T-helper 17 cell (primary cell): ENCODE measurements at places on chromosomes 13 and 19.

GRCh38 chr13:30792285-30793000 lies 57.1 kb downstream of the ALOX5AP start:
- DNase-seq, result no peak

DNA sequence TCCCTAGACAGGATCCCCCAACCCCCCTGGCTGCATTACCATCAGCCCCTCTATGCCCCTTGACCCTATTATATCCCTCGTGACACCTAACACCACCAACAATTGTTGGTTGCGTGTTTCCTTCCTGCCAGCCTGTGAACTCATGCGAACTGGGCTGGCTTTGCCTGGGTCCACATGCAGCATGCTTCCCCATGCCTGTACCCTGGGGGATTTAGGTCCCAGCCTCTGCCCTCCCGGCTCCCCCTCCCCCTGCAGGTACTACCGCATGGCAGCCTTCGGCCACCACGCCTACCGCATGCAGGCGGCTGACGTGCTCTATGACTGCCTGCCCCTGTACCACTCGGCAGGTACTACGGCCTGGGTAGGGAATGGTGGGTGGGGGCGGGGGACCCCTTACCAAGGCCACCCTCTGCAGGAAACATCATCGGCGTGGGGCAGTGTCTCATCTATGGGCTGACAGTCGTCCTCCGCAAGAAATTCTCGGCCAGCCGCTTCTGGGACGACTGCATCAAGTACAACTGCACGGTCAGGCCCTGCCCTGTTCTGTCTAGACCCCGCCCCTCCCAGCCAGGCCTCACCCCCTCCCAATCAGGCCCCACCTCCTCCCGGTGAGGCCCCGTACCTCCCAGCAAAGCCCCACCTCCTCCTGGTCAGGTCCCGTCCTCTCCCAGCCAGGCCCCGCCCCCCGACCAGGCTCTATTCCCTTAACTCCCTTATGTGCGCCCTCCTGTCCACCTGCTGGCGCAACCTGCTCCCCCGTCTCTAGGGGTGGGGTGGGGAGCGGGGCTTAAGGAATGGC lies 18.5 kb downstream of the SLC27A1 start:
- no peak for DNase-seq

DNA sequence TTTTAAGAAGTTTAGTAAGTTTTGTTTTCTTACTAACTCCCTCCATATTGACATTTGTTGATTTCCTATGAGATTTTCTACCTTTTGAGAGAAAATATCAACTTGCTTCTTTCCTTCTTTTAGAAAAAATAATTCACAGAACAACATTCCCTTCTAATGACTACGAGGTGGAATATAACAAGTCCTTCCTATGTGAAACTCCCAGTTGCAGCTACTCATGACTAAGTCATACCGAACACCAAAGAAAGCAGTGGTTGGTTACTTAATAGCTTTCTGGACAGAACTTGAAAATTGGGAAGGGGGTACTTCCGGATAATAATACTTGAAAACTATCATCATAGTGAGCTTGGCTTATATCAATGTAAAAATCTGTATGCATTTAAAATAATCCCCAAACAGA lies 144.8 kb downstream of the DACH1 start:
- no peak for DNase-seq

DNA sequence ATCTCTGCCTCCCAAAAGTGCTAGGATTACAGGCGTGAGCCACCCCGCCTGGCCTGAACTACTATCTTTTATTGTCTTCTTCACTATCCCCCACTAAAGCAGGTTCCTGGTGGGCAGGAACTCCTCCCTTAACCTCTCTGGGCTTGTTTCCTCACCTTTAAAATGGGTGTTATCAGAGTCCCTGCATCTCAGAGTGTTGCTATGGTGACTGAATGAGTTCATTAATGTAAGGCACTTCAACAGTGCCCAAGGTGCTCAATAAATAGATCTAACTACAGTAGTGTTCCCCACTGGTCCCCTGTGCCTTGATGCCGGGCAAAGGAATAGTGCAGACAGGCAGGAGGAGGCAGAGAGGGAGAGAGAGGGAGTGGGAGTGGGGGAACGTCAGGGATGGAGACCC lies 20.5 kb downstream of the CCDC97 start:
- DNase-seq, result no peak

GRCh38 chr19:33486936-33487811 lies 34.4 kb downstream of the PEPD start:
- DNase-seq, result no peak

DNA sequence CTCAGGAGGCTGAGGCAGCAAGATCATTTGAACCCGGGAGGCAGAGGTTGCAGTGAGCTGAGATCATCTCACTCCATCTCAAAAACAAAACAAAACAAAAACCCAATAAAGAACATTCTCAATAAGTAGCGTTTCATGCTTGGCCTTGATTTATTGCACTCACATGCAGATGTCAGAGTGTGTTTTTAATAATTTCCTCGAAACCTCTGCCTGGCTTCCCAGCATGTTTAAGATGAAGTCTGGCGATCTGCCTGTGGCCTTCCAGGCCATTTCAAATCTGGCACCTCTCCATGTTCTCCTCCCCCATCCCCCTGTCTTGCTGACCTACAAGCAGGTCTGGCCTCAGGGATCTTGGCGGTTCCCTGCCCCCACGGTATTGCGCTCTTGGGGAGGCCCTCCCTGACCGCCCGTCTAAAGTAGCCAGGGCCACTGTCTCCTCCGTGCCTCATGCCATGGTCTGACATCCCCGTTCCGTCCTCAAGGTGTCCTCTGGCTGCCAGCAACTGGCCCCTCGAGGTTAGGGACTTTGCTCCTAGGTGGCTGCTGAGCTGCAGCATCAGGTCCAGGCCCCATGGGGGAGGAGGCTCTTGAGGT lies 1.6 kb downstream of the WDR88 start:
- DNase-seq, result no peak

DNA sequence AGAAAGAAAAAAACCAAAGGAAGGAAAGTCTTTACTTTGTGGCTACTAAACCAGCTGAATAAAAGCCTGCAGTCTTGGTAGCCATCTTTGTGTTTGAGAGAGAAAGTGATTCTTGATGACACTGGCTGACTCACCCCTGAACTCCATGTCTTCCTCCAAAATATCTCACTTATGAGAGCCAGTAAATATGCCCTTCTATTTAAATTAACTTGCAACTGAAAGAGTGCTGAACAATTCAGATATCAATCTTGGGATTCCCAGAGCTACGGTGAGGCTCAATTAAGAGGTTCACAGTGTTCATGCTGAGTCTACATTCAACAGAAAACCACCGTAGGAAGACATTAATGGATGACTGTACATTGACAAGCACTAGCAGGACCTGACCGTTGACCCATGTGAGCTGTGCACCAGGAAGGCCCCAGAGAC lies 57.9 kb downstream of the KCTD12 start:
- no peak for DNase-seq

DNA sequence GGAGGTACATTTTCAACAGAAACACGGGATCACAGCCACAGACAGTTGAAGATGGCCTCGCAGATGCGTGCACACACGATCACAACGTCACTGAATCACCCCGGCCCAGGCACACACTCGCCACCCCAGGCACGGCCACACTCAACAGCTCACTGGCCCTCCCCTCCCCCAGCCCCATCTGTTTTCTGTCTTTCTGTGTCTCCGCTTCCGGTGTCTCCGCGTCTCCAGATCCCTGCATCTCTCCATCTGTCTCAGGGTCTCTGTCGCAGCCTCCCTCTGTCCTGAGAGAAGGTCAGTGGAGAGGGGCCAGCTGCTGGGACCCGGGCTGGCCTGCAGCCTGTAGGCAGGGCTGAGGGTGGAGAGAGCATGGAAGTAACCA lies 3.8 kb upstream of the ATP1A3 start:
- DNase-seq, result no peak

GRCh38 chr19:16325641-16326400 lies 1.2 kb downstream of the KLF2 start:
- DNase-seq, result peak; percentile 42

DNA sequence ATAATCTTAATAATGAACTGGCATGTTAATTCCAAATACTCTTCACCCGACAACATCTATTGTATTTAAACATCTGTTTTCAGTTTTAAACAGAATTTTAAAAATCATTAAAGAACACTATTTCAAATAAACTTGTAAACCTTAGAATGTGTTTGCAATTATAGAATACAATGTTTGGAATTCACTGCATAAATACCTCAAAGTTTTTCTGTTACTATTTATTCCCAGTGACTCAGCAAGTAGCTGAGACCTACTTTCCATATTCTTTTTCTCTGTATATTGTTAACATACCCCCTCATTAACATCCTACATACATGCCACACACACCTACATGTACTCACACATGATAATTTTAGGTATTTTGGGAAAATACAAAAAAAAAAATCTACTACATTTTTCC lies 1134.3 kb downstream of the SLITRK1 start:
- DNase-seq, result no peak

DNA sequence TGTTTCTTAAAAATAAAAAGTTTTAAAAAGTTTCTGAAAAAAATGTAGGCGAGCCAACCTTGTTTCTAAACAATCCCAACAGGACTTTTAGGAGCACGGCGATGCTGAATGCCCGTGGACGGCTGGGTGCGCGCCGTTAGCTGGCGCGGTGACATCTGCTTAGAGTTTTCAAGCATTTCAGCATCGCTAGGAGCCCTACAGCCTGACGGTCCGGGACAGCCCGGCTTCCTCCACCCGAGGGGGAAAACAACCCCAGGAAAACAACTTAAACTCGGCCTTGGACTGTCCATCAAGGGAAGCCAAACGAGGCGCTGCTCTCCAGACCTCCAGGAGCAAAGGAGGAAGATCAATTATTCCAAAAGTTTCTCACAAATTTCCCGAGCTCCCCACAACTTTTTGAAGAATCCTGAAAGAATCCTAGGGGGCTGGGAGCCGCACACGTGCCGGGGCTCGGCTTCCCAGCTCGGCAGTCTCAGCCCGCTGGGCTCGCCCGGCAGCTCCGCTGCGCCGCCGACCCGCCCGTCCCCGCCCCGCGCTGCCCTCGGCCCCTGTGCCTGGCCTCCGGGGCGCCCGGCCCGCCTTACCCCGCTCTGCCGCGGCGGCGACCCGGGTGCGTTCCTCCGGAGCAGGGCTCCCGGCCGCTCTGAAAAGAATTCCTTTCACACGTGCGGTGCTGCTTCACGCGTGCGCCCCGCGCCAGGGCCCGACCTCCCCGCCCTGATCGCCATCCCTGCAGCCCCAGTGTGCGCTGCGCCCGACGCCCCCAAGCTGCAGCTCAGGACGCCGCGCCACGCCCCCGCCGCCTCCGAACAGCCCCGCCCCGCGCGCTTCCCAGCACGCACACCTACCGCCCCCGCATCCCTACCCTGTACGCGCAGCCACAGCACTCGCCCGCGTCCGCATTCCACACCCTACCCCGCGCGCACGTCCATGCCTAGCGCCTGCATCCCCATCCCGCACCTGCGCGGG lies at the start of gene GJA3:
Gene GJA3 (minus strand): TSS at position 747 of the 969 bp plus-strand sequence. CDS start 17,764 bp downstream, outside the sequence.
- peak; percentile 37 for DNase-seq

- no peak for DNase-seq
Observed at GRCh38 chr19:39196860-39197562, at the start of gene NCCRP1. NCCRP1 (plus strand) TSS chr19:39196964; CDS start chr19:39196983, 19 bp downstream.

DNA sequence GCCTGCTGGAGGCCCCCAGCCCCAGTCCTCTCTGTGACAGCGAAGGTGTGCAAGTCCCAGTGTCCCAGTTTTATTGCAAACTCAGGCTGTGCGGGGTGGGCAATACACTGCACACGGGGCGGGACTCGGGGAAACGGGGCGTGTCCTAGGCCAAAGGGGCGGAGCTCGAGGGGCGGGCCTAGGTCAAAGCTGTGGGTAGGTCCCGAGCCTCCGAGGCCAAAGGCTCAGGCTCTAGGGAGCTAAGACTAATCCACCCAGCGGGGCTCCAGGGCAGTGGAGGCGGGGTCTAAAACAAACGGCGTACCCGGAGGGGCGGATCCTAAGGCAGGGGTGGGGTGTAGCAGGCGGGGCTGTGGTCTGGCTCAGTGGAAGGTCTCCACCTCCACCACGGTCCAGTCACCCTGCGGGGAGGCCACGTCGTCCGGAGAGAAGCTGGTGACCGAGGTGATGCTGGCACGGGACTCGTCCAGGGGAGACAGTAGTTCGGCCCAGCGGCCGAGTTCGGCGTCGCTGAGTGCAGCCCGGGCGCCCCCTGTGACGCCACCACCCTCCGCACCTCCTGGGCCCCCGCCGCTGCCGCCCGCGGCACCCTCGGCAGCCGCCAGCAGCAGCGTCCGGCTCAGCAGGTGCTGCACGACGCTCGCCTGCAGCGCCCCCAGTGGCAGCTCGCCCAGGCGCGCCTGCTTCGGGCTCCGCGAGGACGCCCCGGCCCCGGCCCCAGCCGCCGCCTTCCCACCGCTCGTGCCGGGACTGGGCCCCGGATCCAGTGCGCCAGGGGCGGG lies 5.3 kb downstream of the PRR36 start:
- DNase-seq, result peak; percentile 86

DNA sequence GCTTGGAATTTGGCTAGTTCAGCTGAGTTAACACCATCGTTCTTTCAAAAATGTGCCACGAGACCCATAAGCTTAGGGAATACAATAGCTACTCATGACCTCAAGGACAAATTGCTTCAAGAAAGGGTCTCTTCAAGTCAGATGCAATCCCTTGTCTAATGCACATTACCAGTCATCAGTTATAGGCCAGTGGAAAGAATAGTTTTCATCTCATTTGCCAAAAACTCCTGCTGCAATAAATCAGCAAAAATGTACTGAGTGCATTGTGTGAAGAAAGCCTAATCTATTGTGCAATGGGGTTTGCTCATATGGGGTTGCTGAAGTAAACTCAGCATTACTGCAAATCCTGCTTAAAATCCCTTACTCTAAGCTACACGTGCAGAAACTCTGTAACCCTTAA lies 208.3 kb upstream of the NBEA start:
- no peak for DNase-seq

GRCh38 chr13:32443111-32443510 lies 15.2 kb upstream of the N4BP2L1 start:
- DNase-seq, result no peak

GRCh38 chr13:27321468-27322431 lies 51.1 kb downstream of the RASL11A start:
- no peak for DNase-seq

- DNase-seq, result no peak
Observed at GRCh38 chr19:18939922-18940768, 872 bp downstream of the HOMER3 start.

DNA sequence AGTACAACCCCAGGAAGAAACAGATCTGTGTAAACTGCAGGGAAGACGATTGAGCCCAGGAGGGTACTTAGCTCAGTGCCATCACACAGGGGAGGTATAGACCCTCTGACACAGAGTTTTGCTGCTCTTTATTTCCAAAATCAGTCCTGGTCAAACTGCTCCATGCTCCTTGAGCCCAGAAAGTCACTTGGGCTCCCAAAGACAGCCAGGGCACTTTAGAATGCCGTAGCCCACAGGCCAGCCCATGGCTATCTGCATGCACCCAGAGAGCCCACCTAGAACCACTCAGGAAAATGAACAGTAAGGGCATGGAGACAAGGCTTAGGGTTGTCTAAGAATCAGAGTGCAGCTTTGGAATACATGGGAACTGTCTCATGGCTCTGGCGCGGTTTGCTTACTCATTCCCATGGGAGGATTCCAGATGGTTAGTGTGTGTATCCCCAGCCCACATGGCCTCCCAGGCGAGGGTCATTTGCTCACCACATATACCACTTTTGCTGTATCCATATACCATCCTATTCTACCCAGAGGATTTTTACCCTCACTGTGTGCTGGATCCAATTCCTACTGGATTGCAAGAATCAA lies 14.7 kb upstream of the PDCD5 start:
- DNase-seq, result no peak

GRCh38 chr13:28273919-28274318 lies 135.6 kb downstream of the PAN3 start:
- DNase-seq, result no peak

GRCh38 chr13:111383591-111384440 lies 63.4 kb downstream of the TEX29 start:
- DNase-seq, result no peak

- DNase-seq, result no peak
Observed at GRCh38 chr13:44169018-44169911, 204.4 kb upstream of the SERP2 start.
